IPS DF 19.7 (cell line): ENCODE measurements at places on chromosomes 16 and 17.

GRCh38 chr16:12819126-12820117 lies 15.7 kb upstream of the CPPED1 start:
- peak; percentile 5 for DNase-seq

GRCh38 chr17:51191895-51192294 lies 25.7 kb downstream of the NME2 start:
- DNase-seq: no peak

- no peak for DNase-seq
Measured at GRCh38 chr17:17849845-17850373, 13.1 kb upstream of the SREBF1 start.

GRCh38 chr16:31330553-31330890 lies 24.5 kb upstream of the ITGAX start:
- no peak for DNase-seq

DNA sequence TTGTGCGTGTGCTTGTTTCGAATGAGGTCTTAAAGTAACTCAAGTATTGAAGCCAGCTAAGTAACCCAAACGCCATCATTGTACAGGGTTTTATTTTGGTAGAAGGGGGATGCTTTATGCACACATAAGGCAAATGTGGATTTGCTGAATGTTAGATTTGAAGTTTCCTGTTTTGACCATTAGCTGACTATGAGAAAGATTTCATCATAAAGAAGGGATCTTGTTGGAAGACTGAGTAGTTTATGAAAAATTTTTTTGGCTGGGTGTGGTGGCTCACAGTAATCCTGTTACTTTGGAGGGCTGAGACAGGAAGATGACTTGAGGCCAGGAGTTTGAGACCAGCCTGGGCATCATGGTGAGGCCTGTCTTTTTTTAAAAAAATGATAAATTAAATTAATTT lies 10.0 kb upstream of the ZFP3 start:
- DNase-seq: no peak

- DNase-seq: no peak
Measured at GRCh38 chr17:49853470-49854015, 5.7 kb upstream of the TAC4 start.
